ENCODE measurements at places on chromosomes 13 and 19.

DNA sequence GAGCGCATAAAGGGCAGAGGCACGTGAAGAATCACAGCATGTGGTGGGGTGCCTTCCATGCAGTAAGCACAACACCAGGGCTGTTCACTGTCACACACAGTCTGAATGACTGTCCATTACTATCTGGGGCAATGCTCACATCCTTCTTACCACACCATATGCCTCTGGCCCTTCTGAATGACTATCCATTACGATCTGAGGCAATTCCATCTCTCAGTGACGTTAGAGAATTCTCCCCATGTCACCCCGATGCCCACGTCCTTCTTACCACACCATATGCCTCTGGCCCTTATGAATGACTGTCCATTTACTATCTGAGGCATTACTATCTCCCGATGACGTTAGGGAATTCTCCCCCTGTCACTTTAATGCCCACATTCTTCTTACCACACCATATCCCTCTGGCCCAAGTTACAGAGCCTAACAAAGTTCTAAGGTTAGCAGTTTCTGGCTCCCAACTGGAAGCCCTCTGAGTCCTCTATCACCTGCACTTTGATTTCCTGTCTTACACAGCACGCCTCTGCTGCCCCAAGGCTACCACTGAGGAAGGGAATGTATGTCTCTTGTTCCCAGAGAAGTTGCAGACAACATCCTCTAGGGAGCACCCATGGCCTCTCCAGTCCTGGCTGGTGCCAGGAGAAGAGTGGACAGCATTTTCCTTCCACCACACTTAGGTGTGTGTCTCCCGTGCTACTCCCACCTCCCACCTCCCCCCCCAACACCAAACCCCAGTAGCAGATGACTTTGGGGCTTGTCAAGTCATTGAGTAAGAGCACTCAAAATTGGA, 154.8 kb downstream of the COG6 start:
- DNase-seq, result no peak

GRCh38 chr19:18304208-18304457, 18.7 kb downstream of the LSM4 start:
- DNase-seq, result no peak

GRCh38 chr13:48949566-48950500, 25.9 kb upstream of the FNDC3A start:
- peak; percentile 6 for DNase-seq

GRCh38 chr13:27183561-27184147, 12.0 kb upstream of the USP12 start:
- peak; percentile 82 for DNase-seq

DNA sequence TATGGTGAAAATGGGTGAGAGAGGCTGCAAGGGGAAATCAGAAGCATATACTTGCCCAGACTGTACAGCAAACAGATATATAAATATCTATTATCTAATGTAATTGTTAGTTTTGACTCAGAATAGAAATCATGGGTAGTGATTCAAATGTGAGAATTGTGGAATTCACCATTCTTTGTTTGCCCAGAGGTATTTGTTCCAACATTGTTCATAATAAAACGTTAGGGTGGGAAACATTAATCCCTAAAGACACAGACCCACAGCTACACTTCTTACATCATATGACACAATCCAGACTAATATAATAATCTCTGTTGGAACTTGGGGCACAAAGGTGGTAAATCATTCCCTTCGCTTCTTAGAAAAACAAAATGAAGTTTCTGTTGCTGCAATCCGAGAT, 646.5 kb upstream of the SLITRK6 start:
- peak; percentile 12 for DNase-seq

GRCh38 chr13:111384441-111385182, 64.2 kb downstream of the TEX29 start:
- DNase-seq, result no peak

DNA sequence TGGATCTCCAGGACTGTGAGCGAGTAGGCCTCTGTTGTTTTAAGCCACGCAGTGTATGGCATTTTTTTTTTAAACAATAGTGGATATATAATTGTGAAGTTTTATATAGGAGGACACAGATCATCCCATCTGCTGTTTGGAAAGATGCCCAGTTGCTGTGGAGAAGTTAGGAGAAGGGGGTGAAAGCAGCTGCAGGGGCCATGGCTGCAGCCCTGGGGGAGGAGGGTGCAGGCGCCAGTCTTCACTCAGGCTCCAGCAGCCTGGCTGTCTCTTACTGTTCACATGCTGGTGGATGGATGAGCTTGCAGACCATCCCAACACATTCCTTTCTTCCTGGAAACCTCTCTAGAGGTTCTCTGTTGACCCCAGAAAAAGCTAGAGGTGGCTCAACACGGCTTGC, 242.3 kb downstream of the TEX29 start:
- no peak for DNase-seq

DNA sequence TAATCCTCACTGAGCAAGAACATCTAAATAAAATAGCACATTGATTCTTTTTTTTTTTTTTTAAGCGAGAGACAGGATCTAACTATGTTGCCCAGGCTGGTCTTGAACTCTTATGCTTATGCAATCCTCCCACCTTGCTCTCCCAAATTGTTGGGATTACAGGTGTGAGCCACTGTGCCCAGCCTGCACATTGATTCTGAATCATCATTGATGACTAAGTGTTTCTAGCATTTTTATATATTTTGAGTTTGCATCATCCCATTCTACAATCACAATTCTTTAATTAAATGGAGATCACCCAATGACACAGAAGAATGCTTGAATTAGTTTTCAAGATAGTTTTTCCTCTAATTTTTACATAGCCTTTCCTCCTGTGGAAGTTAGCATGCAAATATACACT, 354.1 kb downstream of the KLF5 start:
- no peak for DNase-seq

GRCh38 chr19:6577476-6578125, 13.3 kb downstream of the CD70 start:
- no peak for DNase-seq

- no peak for DNase-seq
These were observed 8.1 kb downstream of the ANO8 start for GRCh38 chr19:17326595-17326966.

- DNase-seq, result no peak
These were observed 59.4 kb downstream of the XPO4 start for GRCh38 chr13:20843166-20843565.

GRCh38 chr13:113915786-113916329, 52.0 kb upstream of the GAS6 start:
- no peak for DNase-seq

DNA sequence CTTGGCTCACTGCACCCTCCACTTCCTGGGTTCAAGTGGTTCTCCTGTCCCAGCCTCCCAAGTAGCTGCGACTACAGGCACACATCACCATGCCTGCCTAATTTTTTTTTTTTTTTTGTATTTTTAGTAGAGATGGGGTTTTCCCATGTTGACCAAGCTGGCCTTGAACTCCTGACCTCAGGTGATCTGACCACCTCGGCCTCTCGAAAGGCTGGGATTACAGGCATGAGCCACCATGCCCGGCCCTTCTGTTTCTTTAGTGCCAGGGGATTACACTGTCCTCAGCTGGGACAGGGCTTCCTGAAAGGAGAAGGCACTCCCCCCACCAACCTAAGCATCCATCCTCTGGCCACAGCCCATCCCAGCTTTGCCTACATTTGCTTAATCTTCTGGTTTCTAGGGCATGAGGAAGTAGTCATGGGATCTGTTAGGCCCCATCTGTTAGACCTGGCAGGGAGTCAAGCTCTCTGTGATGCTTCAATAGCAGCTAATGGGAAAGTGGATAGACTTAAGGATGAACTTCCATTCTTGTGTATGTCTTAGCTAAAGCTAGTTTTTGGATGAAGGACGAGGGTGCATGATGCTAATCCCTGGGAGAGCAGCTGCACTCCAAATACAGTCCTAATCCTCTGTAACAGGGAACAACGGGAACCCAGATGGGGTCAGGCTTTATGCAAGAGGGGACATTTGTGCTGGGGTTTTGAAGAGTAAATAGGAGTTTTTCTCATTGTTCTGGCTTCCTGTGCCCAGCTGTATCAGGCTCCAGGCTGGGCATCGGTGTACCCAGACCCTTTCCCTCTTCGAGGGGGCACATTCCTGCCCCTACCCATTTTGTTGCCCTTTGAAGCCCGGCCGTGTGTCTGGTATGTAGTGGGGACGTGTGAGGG, 2.6 kb downstream of the VAV1 start:
- no peak for DNase-seq

DNA sequence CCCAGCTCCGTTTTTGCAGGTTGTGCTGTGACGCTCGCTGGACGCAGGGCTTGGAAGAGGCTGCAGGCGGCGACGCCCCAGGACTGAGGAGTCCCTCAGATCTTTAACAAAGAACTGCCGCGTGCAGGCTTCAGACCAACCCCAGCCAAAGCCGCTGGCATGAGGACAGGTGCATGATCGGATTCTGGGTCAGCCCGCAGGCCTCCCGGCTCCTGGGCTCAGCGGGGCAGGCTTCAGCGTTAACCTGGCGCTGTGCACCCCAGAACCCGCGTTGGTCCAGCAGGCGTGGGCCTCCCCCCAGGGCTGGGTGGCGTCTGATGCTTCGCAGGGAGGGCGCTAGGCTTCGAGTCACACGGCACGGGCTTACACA, 920 bp upstream of the TIMM13 start:
- no peak for DNase-seq

DNA sequence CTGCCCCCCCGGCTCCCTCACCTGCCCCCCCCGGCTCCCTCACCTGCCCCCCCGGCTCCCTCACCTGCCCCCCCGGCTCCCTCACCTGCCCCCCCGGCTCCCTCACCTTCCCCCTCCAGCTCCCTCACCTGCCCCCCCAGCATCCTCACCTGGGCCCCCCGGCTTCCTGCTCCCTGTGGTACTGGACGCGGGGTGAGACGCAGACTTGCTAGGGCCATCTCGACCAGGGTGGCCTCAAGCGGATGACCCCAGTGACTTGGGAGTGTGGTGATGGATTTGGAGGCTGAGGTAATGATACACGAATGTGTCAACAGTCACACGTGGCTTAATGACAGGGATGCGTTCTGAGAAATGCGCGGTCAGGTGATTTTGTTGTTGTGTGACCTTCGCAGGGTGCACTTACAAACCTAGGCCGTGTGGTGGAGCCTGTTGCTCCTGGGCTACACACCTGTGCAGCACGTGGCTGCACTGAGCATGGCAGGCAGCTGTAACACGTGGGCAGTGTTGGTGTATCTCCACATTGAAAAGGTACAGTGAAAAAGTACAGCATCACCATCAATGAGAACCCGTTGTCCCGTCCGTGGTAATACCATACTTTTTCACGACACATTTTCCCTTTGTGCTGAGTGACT, 197.8 kb downstream of the TEX29 start:
- DNase-seq, result no peak

GRCh38 chr13:73015805-73016204, 43.0 kb upstream of the KLF5 start:
- DNase-seq, result no peak

GRCh38 chr19:52270266-52270885, 989 bp downstream of the ZNF766 start:
- peak; percentile 18 for DNase-seq

DNA sequence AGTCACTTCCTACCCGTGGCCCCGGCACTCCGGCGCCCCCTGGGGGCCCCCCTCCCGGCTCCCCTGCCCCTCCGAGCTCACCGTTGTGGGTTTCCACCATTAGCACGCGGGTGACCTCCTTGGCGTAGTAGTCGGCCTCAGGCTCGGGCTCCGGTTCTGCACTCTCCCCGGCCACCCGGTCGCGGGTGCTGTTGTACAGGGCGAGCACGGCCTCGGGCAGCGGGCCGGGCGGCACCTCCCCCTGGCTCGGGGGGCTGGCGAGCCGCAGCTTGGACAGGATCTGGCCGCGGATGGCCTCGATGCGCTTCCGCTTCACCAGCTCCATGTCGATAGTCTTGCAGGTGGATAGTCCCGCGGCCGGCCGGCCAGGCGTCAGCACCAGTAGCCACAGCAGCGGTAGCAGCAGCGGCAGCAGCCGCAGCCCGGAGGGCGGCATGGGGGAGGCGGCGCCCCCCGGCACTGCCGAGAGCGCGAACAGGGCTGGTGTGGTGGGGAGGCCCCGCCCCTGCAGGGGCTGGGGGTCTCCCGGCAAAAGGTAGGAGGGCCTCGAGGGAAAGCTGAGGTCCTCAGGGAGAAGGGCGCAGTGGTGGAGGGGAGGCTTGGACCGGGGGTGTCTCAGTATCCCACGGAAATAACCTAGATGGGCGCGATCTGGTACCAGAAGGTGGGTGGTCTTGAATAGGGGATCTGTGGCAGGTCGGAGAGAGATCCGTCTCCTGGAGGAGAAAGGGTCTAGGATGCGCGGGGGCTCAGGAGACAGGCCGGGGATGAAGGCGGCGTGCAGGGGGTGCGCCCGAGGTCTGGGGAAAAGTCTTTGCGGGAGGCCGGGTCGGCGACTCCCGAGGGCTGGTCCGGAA, 885 bp downstream of the TGFB1 start:
- peak; percentile 49 for DNase-seq

- DNase-seq, result no peak
These were observed 3.4 kb downstream of the NUDT15 start for GRCh38 chr13:48040896-48041295.

Data from amniotic epithelial cell (primary cell).